Hindlimb muscle (tissue), 1 donor: ENCODE measurements at places on chromosomes 6 and 20.
A peak's percentile ranks its signal among the peaks of the same experiment; 100 is the strongest.

DNA sequence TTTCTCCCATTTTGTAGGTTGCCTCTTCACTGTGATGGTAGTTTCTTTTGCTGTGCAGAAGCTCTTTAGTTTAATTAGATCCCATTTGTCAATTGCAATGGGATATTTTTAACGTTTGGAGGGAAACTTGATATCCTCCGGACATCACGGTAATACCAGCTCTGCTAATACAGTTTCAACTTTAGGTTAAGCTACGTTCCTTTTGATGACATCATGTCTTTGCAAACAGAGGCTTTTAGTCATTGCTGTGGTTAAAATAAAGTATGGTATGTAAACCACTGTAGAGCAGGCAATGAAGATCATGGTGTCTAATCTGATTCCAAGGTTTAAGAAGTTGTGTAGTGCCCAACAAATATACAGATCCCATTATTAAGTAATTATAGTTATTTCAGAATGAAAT is 168.0 kb upstream of the CHD6 start:
- DNase-seq = no peak

DNA sequence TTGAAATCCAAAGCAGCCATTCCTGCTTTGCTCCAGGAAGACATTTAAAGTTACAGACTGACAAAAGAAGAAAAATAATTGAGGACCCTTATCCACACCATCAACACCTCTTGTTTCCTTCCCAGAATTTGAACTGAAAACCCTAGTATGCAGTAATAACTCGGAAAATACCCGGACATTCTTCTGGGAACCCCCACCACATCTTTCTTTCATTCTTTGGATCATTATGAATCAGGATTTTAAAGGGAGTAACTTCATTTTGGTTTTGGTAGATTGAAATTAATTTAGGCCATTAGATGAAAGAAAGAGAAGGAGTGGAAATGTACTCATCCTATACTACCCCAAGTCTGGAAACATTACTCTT is 213.8 kb upstream of the MARCKS start:
- no peak for DNase-seq

DNA sequence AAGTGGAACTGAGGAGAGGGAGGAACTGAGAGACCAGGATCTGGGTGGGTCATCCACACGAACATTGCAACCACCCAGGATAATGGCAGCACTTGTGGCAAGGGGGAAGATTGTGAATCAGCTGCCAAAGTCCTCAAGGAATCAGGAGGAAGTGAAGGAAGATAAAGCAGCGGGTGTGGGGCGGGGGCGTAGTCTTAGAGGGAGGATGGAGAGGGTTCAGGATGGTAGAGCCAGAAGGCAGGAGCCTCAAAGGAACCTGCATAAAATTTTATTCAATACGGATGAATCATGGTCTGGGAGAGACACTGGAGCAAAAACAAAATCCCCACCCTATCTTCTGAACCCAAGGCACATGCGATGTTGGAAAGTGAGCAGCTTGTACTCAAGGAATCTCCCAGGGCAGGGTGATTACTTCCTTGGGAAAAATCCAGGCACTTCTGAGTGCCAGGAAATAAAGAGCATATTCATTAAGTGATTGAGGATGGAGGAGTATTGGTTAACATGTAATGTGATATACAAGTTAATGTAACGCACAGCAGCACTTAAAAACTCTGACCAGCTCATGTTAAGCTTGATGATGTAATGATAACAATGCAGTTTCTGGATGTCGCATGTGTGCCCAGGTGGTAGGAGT is 82.0 kb upstream of the B3GAT2 start:
- no peak for DNase-seq

DNA sequence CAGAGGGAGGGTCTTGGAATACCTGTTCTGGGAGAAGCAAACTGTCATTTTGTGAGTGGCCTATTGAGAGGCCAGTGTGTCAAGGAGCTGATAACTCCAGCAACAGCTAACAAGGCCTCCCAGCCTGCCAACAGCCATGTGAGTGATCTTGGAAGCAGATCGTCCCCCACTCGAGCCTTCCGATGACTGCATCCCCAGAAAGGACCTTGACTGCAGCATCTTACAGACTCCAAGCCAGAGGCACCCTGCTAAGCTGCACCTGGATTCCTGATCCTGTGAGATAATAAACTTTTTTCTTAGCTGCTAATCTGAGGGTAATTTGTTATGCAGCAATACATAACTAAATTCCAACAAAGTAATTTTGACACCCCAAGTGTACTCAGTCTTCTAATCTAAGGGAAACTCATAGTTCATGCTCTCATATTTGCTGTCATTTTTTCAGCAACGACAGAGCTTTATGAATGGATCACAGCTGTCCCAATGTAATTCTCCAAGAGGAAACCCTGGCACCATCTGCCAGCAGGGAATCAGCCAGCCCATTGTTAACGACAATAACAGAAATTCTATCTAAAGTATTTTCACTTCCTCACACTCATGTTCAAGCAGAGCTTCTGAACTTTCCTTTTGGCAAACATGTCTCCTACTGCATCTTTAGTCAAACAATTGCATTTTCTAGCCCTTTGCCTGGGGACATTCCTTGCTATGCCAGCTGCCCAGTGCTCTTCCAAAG is 470.2 kb upstream of the BTBD3 start:
- DNase-seq = peak; percentile 17

DNA sequence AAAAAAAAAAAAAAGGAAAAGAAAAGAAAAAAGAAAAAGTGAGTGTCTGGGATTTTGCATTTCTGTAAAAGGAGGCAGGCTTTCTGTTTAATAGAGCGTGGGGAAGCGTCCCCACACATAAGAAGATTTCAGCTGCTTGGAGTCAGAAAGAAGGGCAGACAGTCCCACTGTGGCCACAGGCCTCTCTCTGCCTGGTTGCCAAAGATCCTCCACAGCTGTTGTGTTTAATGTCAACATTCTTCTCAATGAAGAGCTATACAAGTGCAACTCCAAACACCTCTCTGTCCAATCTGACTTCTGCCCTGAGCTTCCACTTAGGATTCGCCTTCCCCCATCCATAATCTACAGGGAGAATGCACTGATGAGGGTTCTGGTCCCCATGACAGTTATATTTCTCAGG is 64.3 kb upstream of the MLN start:
- DNase-seq = no peak

DNA sequence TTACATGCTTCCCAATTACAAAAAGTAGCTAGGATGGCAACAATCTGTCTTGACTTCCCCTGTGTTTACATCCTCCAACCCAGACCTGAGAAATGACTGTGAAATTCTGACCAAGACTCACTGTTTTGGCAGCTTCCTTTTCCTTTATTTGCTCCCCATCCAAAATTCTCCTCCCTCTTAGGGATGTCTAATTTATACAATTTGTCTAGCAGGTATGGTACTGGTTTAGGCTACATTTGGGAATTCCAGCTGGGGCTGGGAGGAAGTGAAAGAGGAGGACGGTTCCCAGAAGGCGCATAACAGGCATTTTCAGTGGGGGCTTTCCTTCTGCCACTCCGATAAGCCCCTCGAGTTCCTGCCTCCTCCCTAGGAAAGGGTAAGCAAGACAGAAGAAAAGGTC is 231.5 kb upstream of the BTBD3 start:
- no peak for DNase-seq

- DNase-seq = no peak
Observed at GRCh38 chr6:53119349-53119748, 29.3 kb downstream of the GCM1 start.

DNA sequence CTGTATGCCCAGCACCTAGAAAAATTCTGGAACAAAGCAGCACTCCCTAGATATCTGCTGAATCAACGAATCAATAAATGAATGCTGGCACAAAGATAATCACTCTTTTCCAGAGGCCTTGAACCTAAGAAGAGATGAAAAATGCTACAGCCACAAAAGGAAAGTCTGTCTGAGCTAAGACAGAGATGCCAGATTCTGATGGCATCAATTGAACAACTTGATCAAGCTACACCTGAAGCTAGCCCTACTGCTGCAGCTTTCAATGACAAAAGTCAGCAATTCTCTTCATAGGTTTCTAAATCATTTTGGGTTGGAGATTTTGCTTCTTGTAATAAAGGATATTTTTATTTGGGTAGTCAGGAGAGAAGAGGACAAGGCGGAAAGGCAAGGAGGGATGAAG is 305.0 kb upstream of the SULF2 start:
- DNase-seq = no peak

DNA sequence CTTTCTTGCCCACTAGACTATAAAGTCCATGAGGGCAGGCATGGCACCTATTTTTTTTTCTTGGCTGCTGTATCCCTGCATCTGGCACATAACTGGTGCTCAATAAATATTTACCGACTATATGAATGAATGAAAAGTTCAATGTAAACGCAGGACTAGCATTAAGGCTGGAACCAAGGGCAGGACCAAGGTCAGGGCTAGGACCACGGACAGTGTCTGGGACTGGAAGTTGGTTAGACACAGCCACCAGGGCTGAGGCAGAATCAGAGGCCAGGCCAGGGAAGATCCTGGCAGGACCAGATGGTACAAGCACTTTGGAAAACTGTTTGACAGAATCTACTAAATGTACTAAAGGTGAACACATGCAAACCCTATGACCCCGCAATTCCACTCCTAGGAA is 3.7 kb downstream of the TNXB start:
- DNase-seq = no peak

GRCh38 chr6:100633096-100633777 is 168.5 kb upstream of the SIM1 start:
- DNase-seq = no peak

- no peak for DNase-seq
Observed at GRCh38 chr20:50197463-50198179, 7.0 kb downstream of the CEBPB start.

DNA sequence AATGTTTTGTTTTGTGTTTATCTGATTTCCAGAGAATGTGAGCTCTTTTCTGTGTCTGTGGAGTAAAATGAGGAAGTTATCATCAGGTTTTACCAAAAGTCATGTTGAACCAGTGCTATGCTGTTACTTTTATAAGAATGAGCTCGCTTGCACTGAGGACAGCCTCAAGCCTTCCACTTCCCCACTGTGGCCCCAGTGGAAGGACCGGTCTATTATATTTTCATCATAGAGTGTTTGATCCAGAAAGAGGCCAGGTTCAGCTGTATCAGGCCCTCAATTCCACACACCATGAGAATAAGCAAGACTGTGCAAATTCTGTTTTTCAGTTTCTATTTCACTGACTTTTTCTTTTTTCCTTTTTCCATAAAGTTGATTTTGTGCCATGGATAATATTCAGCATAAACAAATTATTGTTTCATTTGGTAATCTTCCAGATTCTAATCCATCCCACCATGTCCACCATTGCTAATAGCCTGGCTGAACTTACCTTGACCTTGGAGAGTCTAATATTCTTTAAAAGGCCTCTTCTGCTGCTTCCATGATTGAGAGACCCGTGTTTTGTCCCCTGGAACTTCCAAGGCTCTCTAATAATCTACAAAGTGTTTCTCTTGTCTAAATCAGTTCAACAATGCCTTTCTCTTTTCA is 286.2 kb downstream of the THBS2 start:
- peak; percentile 74 for DNase-seq

DNA sequence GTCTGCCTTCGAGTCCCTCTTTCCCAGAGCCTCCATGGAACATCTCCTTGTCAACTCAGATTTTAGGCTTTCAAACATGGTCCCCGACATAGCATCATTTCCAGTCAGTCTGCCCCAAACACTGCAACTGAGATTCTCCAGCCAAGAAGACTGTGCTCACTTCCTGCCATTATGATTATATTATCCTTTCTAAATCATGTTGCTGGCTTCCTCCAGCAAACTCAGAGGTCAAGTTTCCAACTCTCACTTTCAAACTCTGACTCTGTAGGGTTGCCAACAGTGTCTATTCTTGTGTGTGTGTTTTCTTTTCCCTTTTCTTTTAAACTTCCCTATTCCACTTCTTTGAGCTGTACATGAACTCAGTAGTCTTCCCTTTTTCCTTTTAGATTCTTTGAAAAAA is 61.2 kb upstream of the TRAF3IP2 start:
- peak; percentile 53 for DNase-seq

GRCh38 chr20:17963114-17963897 is 5.3 kb downstream of the SNX5 start:
- no peak for DNase-seq

DNA sequence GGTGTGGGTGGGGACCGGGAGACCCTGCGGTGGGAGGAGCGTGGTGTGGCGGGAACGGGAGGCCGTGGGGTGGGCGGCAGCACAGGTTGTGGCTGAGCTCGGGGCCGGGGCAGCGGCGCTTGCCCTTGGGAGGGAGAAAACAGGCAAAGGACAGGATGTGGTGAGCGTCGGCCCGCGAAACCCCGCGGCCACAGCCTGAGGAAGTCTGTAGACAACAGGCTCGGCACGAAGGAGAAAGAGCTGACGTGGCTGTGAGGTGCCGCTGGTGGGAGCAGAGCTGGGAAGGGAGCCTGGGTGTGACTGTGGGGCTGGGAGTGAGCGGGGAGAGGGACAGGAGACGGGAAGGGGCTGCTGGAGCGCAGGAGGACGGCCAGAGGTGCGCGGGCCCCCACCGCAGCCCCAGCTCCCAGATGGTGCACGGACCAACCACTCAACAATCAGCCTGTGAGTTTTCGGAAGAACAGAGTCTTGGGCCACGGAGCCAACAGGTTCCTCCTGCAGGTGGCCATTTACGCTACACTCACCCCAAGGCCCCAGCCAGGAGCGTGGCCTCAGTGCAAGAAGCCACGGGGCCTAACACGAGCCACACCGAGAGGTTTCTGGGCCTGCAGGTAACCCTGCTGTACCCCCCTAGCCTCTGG is 202.8 kb downstream of the DLL1 start:
- no peak for DNase-seq

DNA sequence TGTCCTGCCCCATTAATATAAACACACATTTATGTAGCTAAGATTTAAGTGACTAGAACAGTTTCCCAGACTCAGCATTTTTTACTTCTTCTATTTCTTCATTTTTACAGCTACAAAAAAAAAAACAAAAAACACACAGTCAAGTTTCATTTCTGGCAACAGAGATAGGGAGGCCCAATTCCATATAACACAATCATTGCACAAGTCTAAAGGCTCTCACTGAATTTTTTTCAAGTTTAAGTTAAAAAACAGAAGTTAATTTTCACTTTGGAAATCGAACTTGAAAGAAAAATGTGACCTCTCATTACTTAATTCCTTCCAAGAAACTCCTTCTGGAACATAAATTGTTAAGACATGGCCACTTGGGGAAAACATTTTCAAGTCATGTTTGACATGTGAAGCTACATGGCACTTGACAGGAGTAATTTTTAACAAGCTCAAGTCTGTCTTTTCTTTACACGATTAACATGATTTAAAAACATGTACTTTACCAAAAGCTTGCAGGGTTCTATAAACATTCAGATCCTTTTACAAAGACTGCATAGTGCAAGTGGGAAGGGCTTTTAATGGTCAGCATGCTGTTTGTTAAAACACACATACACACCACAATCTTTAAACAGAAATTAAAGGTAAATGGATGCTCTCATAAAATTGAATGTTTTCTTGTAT is 100.1 kb upstream of the CCDC28A start:
- DNase-seq = no peak

GRCh38 chr6:165059032-165059431 is 250.4 kb downstream of the C6orf118 start:
- DNase-seq = no peak

- no peak for DNase-seq
Observed at GRCh38 chr6:686497-686896, 6.4 kb downstream of the EXOC2 start.

GRCh38 chr6:129871221-129871620 is 10.1 kb upstream of the TMEM244 start:
- peak; percentile 27 for DNase-seq

- no peak for DNase-seq
Observed at GRCh38 chr6:42522036-42522435, 41.8 kb upstream of the UBR2 start.

- DNase-seq = no peak
Observed at GRCh38 chr20:53001498-53002301, 29.5 kb downstream of the TSHZ2 start.
